MCF 10A (cell line): ENCODE measurements at places on chromosomes 16 and 17. TPM values are rescaled to one million over a fixed set of nuclear protein-coding genes. Genes with fewer than 3 reads are reported as not detected.

- H3K4me1 ChIP-seq, result peaks cover 6% of the 10 kb centered on the region
- no peaks in the 10 kb centered on the region for H3K36me3 ChIP-seq
- no peak overlapping the region for H3K4me3 ChIP-seq
- no peak overlapping the region for H3K27ac ChIP-seq
Measured at GRCh38 chr17:71760062-71760720, 360.6 kb upstream of the SOX9 start.

DNA sequence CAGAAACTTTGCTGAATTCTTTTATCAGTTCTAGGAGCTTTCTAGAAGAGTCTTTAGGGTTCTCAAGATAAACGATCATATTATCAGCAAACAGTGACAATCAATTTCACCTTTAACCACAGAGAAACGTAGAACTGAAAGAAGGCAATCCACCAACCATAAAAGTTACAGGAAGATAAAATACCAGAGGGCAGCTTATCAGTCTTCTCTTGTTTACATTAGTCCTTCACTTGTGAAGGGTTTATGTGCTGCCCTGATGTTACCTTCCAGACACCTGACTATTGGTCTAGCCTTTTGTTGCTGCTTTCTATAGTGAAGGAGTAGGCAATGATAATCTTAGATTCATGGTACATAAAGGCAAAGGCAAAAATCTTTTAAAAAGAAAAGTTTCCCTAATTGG lies 73.2 kb upstream of the EFCAB3 start:
- H3K4me3 ChIP-seq, result no peak overlapping the region
- no peak for DNase-seq
- peaks cover 59% of the 10 kb centered on the region for H3K27me3 ChIP-seq
- H3K4me1 ChIP-seq, result no peaks in the 10 kb centered on the region

DNA sequence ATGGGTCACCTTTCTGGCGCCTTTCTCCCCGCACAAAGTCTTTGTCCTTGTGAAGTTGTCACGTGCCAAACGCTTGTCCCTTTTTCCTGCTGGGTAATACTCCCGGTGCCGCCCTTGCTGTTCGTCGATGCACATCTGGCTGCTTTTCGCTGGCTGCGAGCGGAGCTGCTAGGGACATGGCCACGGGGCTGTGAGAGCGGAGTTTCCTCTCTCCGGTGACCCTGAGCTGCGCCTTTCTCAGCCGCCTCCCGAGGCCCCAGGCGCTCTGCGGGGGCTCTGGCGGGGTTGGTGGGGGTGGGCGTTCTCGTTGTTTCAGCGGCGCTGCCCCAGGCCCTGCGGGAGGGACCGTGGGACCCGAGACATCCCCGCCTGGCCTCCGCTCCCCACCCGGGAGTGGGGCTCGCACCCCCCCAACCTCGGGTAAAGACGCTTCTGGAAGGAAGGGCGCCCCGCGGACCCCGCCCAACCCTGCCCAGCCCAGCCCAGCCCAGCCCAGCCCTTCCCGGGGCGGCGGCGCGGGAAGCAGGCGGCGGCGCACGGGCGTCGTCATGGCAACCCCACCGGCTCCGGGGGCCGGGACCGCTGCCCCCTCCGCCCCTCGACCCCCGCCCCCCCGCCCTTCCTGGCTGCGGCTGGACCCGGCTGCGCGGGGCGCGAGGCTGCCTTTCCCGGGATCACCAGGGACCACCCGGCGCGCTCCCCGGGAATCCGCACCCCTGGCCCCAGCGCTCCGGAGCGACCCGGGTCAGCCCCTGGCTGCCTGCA lies 12.3 kb downstream of the CHMP6 start:
- DNase-seq, result no peak
- H3K36me3 ChIP-seq, result peaks cover 12% of the 10 kb centered on the region

GRIN2A gene
- total RNA-seq, result not detected in 2 replicates

TP53TG3C gene
- total RNA-seq, result not detected in 2 replicates

DNA sequence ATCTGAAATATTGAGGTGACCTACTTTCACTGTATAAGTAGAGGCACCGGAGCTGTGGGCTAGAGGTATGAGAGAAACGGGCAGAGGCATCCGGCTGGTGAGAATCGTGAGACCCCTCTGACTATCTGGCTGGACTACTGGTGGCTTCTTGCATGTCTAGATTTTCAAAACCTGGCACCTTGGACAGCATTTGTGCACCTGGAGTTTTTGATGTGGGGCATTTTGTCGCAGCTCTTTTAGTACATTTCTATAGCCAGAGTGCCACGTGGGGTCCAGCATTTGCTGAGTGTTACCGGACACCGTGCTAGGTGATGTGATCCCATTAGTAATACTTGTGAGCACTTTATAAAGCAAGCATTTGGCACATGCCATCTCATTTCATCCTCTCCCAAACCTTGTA lies 32.6 kb upstream of the SHISA9 start:
- H3K4me3 ChIP-seq, result no peak overlapping the region
- H3K27ac ChIP-seq, result no peak overlapping the region
- no peak for DNase-seq
- no peaks in the 10 kb centered on the region for H3K4me1 ChIP-seq
- no peaks in the 10 kb centered on the region for H3K27me3 ChIP-seq
- H3K36me3 ChIP-seq, result no peaks in the 10 kb centered on the region

DNA sequence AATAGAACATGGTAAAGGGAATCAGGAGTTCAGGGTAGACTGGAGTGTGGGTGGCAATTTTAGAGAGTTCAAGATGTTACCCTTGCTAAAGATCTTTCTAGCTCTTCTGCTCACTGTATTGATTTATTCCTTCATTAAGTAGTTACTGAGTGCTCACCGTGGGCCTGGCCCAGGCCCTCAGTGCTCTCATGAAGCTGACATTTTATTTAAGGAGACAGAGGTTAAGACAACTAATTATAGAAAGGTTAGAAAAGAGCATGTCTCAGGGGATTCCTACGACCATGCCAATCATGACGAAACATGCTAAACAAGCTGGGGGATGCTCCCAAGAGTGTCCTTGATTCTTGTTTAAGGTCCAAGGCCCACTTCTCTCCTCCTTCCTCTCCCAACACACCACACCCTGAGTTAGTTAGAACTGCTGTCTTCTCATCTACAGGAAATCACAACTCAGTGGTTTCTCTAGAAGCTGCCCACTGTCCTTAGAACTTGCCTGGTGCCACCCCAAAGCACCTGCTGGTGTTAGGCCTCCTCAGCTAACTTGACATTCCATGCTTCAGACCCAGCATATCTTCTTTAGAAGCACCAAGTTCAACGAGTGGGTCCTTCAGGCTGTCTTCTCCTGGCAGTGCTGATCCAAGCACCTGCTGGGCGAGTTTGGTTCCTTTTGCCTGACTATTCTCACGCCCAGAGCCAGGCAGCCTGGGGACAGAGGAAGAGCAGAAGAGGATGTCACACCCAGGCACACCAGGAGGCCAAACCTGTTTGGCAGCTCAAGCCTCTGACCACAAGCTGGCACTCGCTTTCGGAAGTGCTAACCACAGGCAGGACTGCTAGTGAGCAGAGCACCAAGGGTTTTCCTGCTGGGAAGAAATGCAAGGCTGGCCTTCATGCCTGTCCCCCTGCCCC lies 79.0 kb downstream of the GAS7 start:
- no peak overlapping the region for H3K4me3 ChIP-seq
- H3K36me3 ChIP-seq, result no peaks in the 10 kb centered on the region
- peak; percentile 48 for DNase-seq
- H3K27me3 ChIP-seq, result no peaks in the 10 kb centered on the region

GRCh38 chr16:67188323-67188722 lies 1.6 kb downstream of the EXOC3L1 start:
- peaks cover 5% of the 10 kb centered on the region for H3K36me3 ChIP-seq
- no peak overlapping the region for H3K4me3 ChIP-seq
- DNase-seq, result no peak
- no peak overlapping the region for H3K27ac ChIP-seq
- peaks cover 14% of the 10 kb centered on the region for H3K4me1 ChIP-seq

GRCh38 chr17:57819285-57819684 lies 30.6 kb downstream of the MRPS23 start:
- no peak for DNase-seq
- H3K27ac ChIP-seq, result no peak overlapping the region
- no peak overlapping the region for H3K4me3 ChIP-seq
- H3K36me3 ChIP-seq, result no peaks in the 10 kb centered on the region
- H3K4me1 ChIP-seq, result no peaks in the 10 kb centered on the region

DNA sequence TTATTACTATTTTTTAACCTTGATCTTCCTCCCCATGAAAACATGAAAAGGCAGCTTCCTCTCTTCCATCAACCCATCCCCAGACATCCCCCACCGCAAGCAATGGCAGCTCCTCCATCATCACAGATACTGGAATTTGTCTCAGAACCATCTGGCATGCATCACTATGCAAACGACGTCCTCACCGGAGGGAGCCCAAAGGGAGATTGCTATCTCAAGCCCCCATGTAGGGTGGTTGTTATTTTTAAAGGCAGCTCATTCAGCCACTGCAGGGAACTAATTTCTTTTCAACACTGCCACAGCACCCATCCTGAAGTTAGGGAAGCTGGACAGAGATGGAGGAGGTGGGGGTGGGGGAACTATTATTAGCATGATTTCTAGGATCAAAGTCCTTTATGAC lies 222.5 kb downstream of the FOXL1 start:
- H3K36me3 ChIP-seq, result peaks cover 6% of the 10 kb centered on the region
- no peak overlapping the region for H3K27ac ChIP-seq
- H3K4me3 ChIP-seq, result no peak overlapping the region
- no peak for DNase-seq

OVCA2 gene
- total RNA-seq, result 28.8 and 33.5 TPM in 2 replicates

DNA sequence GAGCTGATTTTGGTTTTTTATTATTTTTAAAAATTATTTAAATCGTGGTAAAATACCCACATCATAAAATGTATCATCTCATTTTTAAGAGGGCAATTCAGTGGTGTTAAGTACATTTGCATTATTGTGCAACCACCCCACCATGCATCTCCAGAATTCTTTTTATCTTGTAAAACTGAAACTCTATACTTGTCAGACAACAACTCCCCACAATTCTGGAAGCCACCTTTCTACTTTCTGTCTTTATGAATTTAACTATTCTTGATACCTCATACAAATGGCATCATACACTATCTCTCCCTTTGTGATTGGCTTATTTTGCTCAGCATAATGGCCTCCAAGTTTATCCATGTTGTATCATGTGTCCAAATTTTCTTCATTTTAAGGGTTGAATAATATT lies 97.9 kb downstream of the HS3ST3B1 start:
- DNase-seq, result no peak
- no peak overlapping the region for H3K27ac ChIP-seq
- H3K4me3 ChIP-seq, result no peak overlapping the region

DNA sequence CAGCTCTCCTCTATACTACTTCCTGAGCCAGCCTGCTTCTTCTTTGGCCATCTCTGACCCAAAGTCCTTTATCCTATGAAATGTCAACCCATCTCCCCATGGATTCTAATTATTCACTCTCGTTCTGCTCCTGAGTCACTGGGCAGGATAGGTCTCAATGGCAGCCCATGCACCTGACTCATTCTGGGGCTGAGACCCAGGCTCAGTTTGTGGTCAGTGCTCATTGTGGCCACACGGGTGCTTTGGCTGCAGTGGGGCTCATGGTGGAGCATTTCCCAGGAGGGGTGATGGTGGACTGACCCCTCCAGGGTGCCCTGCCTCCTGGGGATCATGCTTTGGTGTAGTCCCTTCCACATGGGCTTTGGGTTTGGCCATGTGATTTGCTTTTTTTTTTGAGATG lies 154.8 kb upstream of the WSCD1 start:
- H3K27ac ChIP-seq, result no peak overlapping the region
- H3K36me3 ChIP-seq, result no peaks in the 10 kb centered on the region
- H3K27me3 ChIP-seq, result peaks cover 25% of the 10 kb centered on the region

GRCh38 chr17:18261146-18261515 lies 669 bp downstream of the MIEF2 start:
- peaks cover 11% of the 10 kb centered on the region for H3K4me1 ChIP-seq
- H3K27me3 ChIP-seq, result no peaks in the 10 kb centered on the region
- DNase-seq, result peak; percentile 71
- peak overlapping the region; percentile 82 for H3K4me3 ChIP-seq

OR1D2 gene
- total RNA-seq, result not detected in 2 replicates

- peaks cover 24% of the 10 kb centered on the region for H3K4me1 ChIP-seq
- H3K27me3 ChIP-seq, result no peaks in the 10 kb centered on the region
- peaks cover 16% of the 10 kb centered on the region for H3K36me3 ChIP-seq
- DNase-seq, result no peak
Measured at GRCh38 chr17:31248986-31249834, 47.8 kb downstream of the OMG start.

DNA sequence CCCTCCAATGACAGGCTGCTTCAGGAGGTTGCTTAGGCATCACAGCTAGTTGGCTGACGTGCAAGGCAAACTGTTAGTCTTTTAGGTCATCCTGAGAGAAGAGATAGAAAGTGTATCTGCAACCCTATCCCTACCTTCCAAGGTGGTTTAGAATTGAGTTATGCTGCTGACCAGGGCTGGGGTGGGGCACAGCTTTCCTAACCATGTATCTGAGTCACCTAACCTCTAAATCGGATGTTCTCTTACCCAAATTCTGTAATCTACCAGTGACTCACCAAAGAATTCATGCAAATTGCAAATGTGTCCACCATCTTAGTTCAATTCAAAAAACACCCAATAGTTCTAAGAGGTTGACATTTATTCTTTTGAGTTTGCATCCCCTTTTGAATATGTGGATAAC lies 107.2 kb upstream of the DYNLRB2 start:
- peaks cover 13% of the 10 kb centered on the region for H3K4me1 ChIP-seq
- no peak overlapping the region for H3K27ac ChIP-seq
- no peak overlapping the region for H3K4me3 ChIP-seq

DNA sequence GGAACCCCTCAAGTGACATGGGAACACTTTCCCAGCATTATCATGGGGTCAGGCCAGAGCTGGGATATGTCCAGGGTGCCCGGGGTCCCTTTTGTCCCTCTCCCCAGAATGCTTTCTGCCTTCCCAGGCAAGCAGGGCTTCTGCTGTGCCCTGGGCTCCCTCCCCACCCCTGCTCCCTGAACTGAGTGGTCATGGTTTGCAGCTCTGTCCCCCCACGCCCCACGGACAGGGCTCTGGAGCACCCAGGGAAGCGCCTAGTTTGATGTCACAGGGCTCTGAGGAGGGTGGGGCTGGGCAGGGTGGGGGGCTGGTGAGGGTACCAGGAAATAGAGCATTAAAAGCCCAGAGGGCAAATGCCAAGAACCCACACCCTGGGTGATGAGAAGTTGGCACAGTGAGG lies 92.3 kb downstream of the CCDC182 start:
- no peaks in the 10 kb centered on the region for H3K27me3 ChIP-seq
- H3K36me3 ChIP-seq, result peaks cover 5% of the 10 kb centered on the region
- H3K4me1 ChIP-seq, result no peaks in the 10 kb centered on the region
- H3K27ac ChIP-seq, result no peak overlapping the region

DNA sequence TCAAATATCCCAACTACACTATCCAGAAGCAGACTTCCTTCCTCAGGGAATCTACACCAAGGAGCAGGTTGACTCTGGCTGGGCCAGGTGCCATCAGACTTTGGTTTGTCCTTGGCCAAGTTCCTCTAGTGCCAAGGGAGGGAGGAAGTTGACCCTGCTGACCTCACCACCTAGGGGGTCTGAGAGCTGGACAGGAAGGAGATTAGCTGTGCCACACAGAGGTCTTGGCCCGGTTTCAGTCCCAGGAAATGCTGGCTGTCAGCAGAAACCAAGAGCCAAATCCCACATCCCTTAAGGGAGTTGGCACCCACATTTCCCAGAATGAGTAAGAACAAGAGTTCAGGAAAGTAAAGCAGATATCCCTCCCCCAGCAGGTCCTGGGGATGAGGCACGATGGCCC lies 178.2 kb downstream of the SALL1 start:
- H3K4me1 ChIP-seq, result no peaks in the 10 kb centered on the region
- DNase-seq, result peak; percentile 82
- peaks cover 68% of the 10 kb centered on the region for H3K27me3 ChIP-seq
- H3K36me3 ChIP-seq, result no peaks in the 10 kb centered on the region
- no peak overlapping the region for H3K4me3 ChIP-seq
